ENCODE measurements at places on chromosomes 1 and 21.

DNA sequence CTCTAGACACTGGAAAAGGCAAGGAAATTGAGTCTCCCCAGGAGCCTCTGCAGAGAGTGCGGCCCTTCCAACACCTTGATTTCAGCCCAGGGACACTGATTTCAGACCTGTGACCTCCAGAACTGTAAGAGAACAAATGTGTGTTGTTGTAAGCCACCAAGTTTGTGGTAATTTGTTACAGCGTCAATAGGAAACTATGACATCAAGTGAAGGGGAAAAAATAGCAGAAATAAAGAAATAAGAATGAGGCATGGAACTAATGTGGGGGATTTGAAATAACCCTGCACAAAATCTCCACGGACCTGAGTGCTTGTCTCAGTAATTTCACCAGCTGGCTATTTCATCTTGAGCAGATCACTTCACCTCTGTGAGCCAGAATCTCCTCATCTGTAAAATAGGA is 227.8 kb upstream of the JUN start:
- DNase-seq = no peak

DNA sequence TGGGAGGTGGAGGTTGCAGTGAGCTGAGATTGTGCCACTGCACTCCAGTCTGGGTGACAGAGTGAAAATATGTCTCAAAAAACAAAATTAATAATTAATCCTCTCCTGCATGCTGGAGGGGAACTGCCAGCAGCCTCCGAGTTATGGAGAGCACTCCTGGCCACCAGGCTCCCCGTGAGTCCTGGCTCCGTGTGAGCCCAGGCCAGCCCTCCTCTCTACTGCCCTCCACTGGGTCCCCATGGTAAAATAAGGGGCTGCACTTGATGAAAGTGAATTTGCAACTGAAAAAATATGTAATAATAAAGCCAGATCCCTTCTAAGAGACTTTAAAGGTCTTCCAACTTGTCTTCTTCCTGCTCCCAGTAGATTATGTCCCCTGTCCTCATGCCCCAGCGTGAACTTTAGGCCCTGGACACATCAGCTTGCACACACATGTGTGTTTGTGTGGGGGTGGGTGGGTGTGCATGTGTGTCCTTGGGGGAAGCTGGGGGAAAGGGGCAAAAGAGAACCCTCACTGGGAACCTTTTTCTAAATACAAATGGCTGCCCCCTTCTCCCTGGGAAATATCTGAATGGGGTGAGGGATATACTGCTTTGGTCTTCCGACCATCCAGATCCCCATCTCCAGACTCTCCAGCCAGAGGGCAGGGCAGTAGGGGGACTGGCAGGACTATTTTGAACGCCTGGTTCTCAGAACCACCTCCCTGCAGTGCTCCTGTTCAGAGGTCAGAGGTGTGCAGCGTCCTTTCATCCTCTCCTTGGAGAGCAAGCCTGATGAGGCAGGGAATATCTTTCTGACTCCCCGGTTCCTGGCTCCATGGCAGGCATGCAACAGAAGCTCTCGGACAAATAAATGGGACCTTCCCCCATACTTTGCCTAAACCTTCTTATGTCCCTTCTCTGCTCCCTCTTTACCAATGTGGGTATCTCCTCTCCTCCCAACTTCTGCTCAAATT is 26.2 kb downstream of the NEK2 start:
- DNase-seq = no peak

- DNase-seq = peak; percentile 29
Measured at GRCh38 chr1:115706587-115707425, 61.7 kb downstream of the CASQ2 start.

- peak; percentile 53 for DNase-seq
Measured at GRCh38 chr1:15249081-15249480, 2.1 kb downstream of the FHAD1 start.

DNA sequence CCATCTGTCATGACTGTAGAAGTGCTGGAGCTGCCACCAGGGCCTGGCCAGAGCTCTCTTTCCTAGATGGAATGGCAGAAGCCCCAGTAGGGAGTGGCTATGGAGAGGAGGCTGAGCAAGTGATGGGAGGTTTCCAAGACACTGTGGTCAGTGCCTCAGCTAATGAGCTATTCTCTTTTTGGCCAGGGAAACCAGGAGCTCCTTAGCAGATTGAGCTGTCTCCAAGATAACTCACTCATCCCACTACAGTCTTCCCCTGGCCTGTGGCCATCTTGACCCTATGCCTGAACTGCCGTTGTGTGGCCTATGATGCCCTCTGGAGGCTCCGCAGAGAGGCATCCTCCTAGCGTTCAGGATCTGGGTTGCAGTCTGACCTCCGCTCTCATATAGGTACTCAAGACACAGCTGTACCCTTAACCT is 60.5 kb downstream of the ERI3 start:
- no peak for DNase-seq

DNA sequence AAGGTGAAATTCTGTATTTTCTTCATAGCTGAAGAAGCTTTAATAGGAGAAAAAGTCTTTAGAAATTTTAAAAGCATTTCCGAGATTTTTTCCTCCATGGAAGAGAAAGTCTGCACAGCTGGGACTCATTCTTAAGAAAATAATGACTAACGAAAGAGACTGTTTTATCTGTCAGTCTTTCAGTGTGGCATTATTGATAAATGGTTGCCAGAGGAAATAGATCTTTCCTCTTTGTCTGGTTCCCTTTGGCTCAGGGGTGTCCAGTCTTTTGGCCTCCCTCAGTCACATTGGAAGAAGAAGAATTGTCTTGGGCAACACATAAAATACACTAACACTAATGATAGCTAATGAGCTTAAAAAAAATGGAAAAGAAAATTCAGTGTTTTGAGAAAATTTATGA is 49.9 kb downstream of the KDM1A start:
- DNase-seq = no peak

GRCh38 chr1:155272466-155273342 is 600 bp downstream of the CLK2 start:
- DNase-seq = peak; percentile 41

DNA sequence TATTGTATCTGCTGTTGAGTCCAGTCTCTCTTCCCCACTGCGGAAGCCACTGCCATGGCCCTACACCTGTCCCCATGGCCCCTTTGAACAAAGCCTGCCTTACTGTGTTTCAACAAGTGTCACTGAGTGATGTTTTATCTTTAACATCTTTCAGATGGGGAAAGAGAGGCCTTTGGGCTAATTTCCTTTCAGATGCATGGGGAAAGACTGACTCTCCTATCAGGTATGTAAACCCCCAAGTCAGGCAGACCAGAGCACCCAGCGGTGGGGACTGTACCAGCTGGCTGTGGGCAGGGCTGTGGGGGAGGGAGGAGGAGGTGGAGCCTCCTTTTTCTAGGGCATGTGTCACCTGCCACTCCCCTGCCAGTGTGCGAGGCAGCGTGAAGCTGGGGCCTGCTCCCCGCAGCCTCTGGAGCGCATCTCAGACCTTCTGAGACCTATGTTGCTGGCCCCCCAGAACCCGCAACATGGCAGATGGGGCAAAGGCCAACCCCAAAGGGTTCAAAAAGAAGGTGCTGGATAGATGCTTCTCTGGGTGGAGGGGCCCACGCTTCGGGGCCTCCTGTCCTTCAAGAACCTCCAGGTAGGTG is at the start of gene PLA2G2F:
Gene PLA2G2F, plus strand, starts transcription at position 363 of the 590 bp plus-strand sequence. Its CDS starts 105 bp downstream, at position 468.
- DNase-seq = no peak

DNA sequence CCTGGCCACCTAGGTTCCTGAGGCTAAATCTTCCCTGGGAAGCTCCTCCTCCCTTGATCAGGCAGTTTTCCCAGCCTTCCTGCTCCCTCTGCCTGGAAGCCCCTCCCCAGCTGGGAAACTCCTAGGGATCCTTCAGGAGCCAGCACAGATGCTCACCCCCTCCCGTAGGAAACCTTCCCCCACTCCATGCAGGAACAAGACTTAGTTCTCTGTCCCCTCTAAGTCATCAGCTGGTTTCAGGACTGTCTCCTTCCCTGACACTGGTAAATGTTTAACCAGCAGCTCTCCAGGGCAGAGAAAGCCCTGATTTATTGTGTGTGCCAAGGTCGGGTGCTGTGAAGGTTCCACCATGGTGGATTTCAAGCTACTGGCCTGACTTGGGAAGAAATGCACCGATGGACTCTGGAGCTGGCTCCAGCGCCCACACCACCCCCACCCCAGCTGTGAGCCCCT is 25.0 kb downstream of the TTC39A start:
- no peak for DNase-seq

DNA sequence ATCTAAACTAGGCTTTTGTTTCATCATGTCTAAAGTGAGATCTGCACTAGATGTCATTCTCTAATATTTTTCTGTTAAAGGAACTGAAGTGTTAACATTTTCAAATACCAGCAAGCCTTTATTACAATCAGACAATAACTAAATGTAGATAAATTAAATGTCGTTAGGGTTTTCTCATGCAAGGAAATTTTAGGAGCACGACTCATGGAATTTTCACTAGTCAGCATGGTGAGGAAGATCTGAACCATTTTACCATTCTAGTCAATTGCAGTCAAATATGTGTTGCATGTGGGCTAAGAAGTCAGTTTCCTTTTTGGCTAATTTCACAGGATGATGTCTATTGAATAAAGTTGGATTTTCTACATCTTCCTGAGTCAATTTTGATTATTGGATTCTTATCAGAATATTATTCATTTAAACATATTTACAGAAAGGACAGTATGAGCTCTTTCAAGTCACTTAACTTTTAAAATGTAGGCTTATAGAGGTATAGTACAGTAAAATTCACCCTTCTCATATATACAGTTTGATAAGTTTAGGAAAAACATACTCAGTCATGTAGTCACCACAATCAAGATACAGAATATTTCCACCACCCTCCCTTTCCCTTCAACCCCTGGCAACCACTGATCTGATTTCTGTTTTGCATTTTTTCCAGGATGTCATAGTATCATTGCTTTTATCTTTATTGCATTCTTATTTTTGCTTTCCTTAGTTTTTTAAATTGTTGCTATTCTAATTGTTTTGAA is 9.2 kb downstream of the GCSAML start:
- no peak for DNase-seq

DNA sequence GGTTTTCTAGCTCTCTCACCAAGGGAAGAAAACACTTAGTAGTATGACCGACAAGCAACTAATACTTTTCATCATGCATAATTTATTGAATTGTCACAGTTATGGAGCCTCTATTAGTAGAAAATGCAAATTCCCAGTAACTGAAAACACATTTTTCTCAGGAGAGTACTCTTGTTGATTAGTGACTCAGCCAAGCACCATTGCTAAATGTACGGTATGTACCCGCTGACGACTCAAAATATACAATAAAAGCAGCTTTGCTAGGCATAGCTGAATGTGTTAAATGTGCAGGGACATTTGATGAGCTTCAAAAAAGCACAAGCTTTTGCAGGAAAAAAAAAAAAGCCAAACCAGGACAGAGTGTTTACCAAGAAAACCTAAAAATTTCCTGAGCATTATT is 63.9 kb downstream of the WDR64 start:
- no peak for DNase-seq

GRCh38 chr1:53686091-53686964 is 52.6 kb downstream of the GLIS1 start:
- no peak for DNase-seq

GRCh38 chr1:207868251-207868773 is 42.6 kb downstream of the CD34 start:
- no peak for DNase-seq

DNA sequence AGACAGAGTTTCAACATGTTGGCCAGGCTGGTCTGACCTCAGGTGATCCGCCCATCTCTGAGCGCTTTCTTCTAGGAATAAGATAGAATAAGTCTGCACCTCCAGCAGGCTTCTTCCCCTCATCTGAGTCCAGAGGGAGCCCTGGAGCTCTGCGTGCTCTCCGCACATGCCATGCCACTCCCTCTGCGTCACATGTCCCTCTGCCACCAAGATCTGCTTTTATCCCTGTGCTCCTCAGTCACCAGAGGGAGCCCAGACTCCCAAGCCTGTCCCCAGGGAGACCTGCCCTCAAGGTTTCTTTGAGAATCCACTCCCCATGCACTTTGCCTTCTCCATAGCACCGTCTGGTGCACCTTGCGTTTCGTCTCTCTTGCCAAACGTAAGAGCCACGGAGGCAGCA is 213.0 kb downstream of the CAMTA1 start:
- no peak for DNase-seq

- peak; percentile 36 for DNase-seq
Measured at GRCh38 chr1:112508278-112509004, at the start of gene WNT2B. Gene WNT2B (plus strand): TSS chr1:112508965. CDS start chr1:112509263, 298 bp downstream.

DNA sequence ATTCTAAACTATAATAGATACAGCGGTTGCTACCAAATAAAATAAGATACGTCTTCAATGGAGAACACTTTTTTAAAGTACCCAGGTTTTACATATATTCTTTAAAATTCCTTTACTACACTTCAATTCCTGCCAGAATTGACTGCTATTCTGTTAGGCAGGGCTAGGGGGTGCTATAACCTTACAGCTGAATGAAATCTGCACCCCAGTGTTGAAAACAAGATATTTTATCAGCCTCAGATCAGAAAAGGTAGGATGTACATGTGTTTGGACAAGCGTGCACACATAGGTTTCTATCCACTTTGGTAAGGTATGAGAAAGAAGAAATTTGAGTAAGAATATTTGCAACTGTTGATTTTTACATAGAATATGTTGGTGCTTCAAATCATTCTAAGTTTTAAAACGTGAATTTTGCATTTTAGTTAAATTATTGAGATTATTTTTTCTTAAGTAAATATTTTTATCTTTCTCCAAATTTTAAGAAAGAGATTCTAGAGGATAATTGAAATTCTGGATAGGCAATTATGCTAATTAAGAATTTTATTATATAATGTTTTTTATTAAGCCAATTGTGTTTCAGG is 490.8 kb upstream of the ADGRL4 start:
- DNase-seq = peak; percentile 29

DNA sequence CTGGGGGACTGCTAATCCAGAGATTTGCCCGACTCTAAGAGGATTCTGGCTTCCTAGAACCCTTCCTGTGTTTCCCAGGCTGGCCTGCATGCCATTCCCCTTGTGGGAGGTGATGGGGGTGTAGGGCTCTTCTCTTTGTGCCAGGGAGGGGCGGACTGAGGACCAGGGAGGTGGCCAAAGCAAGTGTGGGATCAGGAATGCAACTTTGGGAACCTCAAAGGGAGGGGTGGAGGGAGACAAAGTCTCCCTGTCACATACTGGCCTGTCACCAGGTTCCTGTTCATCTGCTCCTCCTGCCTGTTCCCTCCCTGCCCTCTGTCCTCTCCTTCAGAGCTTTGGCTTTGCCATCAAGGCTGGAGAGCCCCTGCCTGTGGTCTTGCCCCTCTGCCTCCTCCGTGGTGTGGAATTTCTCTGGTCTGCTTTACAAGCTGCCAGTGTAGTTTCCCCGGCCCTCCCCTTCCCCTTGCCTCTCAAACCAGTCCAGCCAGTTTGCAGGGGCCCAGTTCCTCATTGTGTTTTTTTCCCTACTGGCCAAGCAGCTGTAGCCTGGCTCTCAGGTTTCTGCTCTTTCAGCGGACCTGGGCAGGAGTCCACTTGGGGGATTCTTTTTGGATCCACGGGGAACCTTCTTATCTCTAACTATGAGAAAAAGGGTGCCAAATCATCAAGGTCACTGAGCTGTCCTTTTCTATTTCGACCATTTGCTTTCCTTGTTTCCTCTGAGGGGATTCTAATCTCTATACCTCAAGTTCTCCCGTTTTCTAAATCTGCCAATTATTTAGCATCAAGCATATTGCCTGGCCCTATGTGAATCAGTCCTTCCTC is 1.8 kb downstream of the CGN start:
- no peak for DNase-seq

- no peak for DNase-seq
Measured at GRCh38 chr1:61241411-61241838, 159.1 kb downstream of the NFIA start.

All from thymus (tissue), 14 donors.